ENCODE measurements at places on chromosomes 13 and 19.

GRCh38 chr13:50396001-50396400, 380.8 kb downstream of the KCNRG start:
- DNase-seq = no peak

DNA sequence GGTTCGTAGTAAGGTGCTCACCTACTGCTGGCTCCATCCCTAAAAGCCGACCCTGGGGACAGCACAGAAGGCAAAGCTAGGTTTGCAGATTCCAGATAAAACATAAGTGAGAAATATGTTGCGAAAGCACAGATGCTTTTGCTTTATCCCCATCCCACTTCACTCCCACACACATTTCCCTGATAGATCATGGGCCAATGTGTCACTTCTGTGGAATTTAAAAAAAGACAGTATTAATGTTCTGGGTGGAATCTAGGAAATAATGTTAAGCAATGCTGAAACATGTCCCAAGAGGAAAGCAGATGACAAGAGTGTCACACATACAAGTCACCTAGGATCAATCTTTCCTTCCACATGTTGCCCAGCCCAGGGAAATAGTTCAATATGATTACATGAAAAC, 661.0 kb upstream of the MIR17HG start:
- no peak for DNase-seq

- DNase-seq = no peak
Observed at GRCh38 chr13:48778610-48779009, 124.9 kb downstream of the CYSLTR2 start.

- DNase-seq = no peak
Observed at GRCh38 chr13:59641261-59641660, 522.5 kb downstream of the DIAPH3 start.
